ENCODE measurements at places on chromosomes 4 and X.

- no peak for DNase-seq
These were observed 2.9 kb downstream of the NDST4 start for GRCh38 chr4:115110191-115111181.

DNA sequence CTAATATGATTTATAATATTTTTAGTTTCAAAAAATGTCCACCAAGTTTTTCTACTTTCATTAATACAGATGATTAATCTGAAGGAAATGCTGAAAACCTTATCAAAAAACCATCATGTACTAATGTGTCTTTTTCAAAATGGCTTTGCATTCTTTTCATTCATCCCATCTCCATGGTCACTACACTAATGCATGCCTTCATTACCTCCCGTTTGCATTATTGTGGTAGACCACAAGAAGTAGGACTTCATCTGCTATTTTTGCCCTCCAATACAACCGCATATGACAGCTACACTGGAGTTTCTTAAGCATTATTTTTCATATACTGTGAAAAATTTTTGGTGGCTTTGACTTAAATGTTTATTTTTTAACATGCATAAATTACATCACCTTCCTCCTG, 37.9 kb upstream of the FSTL5 start:
- DNase-seq: no peak

DNA sequence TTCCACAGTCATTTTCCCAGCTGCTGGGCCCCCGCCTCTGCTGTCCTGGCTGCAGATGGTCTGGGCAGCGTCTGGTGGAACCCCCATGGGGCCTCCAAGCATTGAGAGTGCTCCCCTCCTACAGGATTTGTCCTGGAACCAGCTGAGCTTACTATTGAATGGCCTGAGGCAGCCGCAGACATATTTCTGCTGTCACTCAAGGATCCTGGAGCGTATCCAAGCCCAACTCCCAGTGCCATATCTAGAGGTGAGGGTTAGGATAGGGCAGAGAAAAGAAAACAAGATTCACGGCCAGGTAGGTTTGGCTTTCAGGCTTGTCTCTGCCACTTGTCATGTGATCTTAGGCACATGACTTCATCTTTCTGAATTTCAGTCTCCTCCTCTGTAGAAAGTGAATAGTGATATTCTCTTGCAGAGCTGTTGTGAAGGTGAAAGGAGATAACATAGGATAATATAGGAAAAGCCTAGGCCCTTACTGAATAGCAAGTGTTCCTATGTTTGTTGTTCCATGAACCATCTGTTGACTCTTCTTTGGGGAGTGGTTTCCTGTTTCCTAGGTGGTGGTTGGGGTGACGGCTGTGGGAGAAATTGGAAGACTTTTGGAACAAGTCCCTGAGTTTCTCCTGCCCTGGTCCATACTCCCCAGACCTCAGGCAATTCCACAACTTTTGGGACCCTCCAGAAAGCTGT, 52.3 kb downstream of the SEPSECS start:
- DNase-seq: no peak

DNA sequence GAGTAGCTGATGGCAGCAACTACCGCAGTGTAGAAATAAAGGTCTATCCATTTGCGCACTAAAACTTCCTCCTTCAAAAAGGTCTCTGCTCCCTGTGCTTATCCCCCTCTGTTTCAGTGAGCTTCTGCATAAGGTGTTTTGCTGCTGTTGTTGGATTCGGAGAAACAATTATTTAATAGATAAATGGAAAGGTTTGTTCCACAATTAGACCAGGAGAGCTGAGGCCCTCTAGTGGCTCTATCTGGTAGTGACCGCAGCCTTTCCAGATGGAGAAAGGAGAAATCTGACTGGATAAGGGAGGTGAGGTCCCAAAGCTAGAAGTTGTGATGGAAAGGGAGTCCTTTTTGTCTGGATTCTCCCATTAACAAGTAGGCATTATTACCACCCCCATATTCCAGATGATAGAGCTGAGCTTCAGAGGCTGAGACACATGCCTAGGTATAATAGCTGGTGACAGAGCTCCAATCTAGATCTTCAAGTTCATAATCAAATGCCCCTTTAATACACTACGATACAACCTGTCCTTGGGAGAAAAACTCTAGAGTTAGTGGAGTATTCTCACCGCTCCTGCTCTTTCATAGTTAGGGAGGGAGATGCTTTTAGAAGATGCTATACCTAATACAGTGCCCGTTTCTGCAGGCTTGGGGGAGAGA, 5.1 kb upstream of the GABRQ start:
- no peak for DNase-seq

GRCh38 chrX:100076031-100076430, 334.0 kb downstream of the PCDH19 start:
- DNase-seq: no peak

DNA sequence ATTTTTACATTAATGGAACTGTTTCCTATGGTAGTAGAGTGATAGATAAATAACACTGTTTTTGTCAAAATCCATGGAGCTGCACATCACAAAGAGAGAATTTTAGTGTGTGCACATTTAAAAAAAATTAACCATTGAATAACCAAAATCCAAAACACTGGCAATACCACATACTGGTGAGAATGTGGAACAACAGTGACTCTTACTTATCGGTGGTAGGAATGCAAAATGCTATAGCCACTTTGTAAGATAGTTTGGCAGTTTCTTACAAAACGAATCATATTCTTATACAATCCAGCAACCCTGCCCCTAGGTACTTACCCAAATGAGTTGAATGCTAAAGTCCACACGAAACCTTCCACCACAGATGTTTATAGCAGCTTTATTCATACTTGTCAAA, 229.6 kb upstream of the GPR101 start:
- no peak for DNase-seq

DNA sequence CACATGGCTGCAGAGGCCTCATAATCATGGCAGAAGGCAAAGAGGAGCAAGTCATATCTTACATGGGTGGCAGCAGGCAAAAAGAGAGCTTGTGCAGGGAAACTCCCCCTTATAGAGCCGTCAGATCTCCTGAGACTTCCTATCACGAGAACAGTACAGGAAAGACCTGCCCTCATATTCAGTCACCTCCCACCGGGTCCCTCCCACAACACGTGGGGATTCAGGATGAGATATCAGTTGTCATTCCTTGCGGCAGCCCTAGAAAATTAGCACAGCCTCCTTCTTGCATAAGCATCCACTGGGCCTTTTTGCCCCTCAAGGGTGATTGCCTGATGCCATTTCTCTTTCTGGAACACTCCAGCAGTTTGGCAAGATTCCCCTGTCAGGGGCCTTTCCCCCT, 61.7 kb upstream of the STX18 start:
- DNase-seq: no peak

GRCh38 chrX:11137543-11138139, 26.5 kb downstream of the HCCS start:
- DNase-seq: peak; percentile 22

DNA sequence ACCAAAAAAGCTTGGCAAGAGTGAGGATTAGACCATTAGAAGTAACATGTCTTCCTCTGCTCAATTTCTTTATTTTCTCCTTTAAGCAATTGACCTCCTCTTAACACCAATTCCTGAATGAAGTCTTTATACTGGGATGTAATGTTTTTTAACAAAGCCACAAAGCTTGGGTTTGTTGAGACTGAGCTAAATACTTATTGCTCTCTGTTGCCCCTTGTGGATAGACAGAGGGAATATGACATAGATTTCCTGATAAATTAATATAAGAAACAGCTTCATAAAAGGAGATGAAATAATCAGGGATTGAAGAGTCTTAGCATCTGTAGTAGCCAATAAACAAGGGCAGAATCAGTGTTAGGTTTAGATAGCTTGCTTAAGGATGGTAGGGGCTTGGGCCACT, 57.6 kb downstream of the CCDC160 start:
- DNase-seq: no peak

- no peak for DNase-seq
These were observed 12.8 kb downstream of the AFF1 start for GRCh38 chr4:86947501-86948120.

DNA sequence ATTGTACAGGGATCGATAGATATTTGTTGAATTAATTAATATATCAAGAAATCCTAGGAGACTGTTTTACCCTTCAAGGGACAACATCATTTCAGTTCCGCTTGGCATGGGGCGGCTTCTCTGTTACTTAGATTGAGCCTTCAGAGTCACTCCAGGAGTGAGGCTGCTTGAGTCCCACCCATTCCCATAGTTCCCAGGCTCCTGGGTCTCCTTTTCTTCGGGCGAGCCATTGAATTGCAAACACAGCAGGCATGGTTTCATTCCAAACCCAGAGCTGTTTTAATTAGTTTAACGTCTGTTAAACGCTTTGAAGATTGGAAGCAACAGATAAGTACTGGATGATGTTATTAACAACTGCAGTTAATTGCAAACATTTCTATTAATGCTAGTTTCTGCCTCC, 571 bp upstream of the EDA start:
- no peak for DNase-seq

DNA sequence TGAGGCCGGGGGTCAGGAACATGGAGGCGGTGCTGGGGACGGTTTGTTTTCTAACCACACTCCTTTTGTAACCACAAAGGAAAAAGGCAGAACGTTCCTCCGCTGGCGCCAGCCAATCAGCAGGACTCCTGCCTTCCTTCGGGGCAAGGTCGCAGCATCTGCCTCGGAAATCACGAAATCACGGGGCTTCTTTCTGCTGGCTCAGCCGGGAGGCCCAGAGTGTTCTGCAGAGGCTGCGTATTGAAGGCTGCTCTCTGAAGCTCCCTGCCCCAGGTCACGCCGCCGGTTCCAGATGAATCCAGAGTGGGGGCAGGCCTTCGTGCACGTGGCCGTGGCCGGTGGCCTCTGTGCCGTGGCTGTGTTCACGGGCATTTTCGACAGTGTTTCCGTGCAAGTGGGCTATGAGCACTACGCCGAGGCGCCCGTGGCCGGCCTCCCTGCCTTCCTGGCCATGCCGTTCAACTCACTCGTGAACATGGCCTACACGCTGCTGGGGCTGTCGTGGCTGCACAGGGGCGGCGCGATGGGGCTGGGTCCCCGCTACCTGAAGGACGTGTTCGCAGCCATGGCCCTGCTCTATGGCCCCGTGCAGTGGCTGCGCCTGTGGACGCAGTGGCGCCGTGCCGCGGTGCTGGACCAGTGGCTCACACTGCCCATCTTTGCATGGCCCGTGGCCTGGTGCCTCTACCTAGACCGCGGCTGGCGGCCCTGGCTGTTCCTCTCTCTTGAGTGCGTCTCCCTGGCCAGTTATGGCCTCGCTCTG, 9.4 kb downstream of the TMEM187 start:
- no peak for DNase-seq

DNA sequence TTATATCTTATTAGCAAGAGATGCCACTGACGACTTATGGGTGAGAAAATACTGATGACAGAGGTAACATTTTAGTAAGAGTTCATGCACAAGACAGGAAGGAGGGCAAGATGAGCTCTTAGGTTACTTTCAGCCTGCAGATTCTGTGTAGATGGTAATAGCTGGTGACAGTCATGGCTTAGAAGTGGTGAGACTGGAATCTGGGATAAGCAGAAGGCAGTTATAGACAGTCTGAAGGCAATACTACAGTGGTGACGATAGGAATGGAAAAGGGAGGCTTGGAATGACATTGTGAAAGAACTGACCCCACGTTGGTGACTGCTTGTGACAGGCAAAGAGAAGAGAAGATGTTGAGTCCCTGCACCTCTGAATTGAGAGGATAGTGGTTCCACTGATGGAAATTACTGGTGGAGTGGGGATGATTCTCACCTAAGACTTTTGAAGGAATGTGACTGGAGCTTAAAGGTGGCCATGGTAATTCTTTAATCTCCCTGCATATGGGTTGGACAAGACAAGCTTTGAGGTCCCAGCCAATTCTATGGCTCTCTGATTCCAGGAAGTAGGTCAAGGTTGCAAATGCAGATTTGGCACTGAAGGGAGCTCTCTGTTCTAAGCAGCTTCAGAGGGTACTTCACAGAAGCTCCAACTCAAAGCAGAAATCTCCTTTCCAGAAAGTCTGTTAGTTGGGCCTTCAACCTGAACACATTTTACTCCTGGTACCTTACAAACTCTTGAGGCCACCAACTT, 99.7 kb downstream of the RASL11B start:
- no peak for DNase-seq

DNA sequence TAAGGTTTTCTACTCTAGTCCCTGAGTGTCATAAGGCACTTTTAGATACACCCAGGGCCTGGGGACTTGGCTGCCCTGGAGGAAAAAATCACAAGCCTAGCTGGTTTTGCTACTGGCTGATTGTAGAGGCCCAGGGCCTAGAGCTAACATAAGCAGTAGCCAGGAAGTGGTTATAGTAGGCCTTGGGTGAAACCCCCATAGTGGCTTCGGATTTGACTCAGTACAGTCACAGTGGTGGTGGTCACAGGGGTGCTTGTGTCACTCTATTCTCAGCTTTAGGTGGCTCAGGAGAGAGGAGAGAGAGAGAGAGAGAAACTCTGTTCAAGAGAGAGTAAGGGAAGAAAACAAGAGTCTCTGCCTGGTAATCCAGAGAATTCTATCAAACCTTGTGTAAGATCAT, 194.5 kb upstream of the EDA2R start:
- DNase-seq: no peak

- DNase-seq: no peak
These were observed 83.3 kb downstream of the DDIT4L start for GRCh38 chr4:100106982-100107381.

DNA sequence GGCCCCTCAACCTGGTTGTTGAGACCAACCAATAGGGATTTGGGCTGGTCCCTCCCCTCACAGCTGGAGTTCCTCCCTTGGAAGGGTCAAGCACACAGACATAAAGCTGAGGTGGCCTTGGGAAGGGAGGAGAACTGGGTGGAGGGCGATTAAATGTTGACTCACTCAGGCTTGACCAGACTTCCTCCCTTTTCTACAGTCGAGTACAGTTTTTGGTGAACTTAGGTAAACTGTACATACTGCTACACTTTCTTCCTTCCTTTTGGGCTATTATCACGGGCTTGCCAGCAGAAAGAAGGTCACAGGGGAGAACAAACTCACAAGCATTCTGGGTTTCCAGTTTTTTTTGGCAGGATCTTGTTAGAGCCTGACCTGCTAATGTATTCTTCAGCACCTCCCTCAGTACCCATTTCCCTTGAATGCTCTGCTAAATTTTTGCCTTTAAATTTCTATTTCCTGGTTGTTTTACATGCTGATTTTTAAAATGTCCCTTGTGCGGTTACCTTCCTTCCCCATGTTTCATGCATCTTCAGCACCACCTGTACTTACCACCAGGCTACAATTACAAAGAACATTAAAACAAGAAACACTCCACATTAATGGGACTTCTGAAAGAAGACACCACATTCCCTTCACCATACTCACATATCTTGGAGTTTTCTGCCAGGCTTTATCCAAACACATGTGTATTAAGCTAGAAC, 135.2 kb upstream of the RASGEF1B start:
- DNase-seq: peak; percentile 67

- no peak for DNase-seq
These were observed 1002.9 kb upstream of the IGFBP7 start for GRCh38 chr4:58113126-58113525.
